ENCODE measurements at places on chromosomes 11 and 22.
A peak's percentile ranks its signal among the peaks of the same experiment; 100 is the strongest.

- peak; percentile 47 for DNase-seq
These were observed 787 bp downstream of the SMDT1 start for GRCh38 chr22:42080287-42080686.

- peak; percentile 92 for DNase-seq
These were observed 11.1 kb downstream of the GRK2 start for GRCh38 chr11:67277231-67277961.

- DNase-seq = no peak
These were observed 1526.1 kb downstream of the FAM181B start for GRCh38 chr11:81207421-81208054.

- DNase-seq = no peak
These were observed 52.8 kb downstream of the CBL start for GRCh38 chr11:119258983-119259382.

- DNase-seq = peak; percentile 55
These were observed 524 bp downstream of the MTMR2 start for GRCh38 chr11:95923439-95923727.

GRCh38 chr11:115060840-115061239 lies 382.5 kb downstream of the NXPE2 start:
- DNase-seq = peak; percentile 40

DNA sequence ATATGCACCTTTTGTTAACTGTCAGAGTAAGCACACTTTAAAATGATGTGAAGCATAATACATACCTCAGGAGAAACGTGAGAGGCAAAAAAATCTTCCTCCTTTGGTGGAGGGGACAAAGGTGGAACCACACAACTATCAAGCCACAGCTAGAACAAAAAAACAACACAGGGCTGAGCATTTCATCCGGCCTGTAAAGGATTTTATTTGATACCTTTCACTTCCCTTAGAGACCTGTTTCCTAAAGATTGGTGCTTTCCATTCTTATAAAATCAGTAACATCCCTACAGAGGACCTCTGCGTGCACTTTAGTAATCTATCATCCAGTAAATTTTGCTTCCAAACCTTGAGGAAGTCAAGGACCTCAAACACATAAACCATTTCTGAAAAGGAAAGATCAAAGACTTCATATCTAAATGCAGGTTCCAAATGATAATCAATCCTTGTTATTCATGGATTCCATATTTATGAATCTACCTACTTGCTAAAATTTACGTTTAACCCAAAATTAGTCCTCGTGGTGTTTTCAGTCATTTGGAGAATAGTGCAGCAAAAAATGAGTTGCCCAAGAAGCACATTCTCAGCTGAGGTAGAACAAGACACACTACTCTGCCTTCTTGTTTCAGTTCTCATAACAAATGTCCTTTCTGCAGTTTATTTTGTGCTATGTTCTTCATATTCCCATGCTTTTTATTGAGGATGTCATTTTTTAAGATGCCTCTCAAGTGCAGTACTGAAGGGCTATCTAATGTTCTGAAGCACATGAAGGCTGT lies 22.7 kb downstream of the ARFGAP3 start:
- DNase-seq = no peak

DNA sequence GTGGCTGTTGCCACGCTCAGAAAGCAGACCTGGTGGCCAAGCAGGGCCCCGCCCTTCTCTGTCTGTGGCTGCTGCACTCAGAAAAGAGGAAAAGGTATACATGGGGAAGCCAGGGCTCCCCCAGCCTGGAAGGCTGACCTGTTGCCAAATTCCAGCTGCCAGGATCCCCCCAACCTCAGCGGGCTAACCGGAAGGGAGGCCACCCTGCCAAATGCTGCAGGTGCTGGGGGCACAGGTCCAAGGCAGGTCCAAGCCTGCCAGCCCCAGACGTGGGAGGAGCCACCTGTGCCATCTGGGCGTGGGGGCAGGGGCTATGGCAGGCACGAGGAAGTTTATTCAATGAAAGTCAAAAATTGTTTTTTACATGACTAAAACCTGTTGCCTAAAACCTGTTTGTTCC lies 2.6 kb downstream of the NPTXR start:
- DNase-seq = no peak

DNA sequence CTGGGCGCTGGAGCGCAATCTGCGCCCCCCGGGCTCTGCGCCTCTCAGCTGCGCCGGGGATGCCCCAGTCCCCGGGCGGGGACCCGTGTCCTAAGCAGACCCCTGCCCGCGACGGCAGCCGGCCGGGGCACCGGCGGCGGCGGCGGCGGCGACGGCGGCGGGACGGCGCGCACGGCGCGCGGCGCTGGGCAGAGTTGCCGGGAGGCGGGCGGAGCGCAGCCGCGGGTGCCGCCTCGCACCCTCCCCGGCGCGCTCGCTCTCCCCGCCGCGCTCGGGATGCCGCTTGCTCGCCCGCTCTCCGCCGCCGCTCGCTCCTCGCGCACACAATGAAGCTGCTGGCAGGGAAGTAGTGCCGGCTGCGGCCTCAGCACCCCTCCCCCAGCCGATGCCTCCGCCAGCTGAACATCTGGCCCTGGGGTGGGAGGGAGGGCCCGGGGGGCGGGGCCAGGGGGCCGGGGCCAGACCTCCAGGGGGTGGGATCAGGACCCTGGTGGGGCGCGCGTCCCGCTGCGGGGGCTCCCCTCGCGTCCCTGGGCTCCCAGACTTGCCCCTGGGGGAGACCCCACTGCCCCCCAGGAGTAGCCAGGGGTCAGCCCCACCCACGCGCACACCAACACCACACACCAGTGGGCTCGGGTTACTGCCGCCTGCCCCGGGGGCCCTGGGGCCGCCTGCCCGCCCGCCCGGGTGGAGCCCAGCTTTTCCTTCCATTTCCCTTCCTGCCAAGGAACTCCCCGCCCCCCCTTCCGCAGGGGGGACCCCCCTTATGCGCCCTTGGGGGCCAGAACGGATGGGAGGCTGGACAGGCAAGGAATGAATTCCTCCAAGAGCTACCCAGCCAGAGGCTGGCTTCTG lies at the start of gene RCOR2:
TSS of gene RCOR2 (minus strand) at position 328 of the 855 bp plus-strand sequence. CDS start 708 bp downstream, outside the sequence.
- DNase-seq = peak; percentile 88

GRCh38 chr11:131666006-131666405 lies 295.6 kb downstream of the NTM start:
- no peak for DNase-seq

DNA sequence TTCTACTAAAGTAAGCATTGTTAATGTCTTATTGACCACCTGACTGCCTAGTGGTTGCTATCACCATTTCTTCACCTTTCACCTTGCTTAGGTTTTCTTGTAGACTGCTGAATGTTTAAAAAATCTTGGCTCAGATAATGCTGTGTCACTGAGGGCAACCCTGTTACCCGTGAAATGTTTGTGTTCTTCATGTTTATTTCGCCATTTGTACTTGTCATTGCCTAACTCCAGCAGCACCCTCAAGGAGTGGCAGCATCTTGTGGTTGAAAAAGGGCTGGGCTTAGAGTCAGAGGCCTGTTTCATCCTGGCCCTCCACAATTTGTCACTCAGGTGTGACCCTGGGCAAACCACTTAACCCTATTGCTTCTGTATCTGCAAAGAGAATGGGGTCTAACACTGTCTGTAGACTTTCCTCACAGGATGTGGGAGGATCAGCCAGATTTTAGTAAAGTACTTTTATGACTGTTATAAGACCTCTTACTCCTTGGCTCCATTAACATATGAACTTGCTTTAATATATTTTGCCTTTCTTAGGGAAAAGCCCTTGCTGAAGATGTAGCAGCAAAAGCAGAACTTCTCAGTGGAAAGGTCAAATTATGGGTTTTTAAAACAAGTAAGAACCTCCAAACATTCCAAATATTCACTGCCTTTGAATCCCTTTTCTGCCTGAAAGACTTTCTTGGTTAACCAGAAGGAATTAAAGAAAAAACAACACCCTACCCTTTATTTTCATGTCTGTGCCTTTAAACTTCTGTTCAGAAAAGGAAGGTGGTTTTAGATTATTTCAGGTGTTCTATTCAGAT lies 154.5 kb upstream of the C11orf87 start:
- DNase-seq = no peak
